ENCODE measurements at places on chromosomes 11 and 22.

- peaks cover 4% of the 10 kb centered on the region for H3K4me1 ChIP-seq
- DNase-seq: no peak
- peak overlapping the region; percentile 2 for H3K27ac ChIP-seq
- peaks cover 16% of the 10 kb centered on the region for H3K27me3 ChIP-seq
- H3K4me3 ChIP-seq: no peak overlapping the region
Observed at GRCh38 chr22:38970551-38970950, 11.6 kb upstream of the APOBEC3B start.

GRCh38 chr11:111714522-111714921 lies 51.7 kb downstream of the PPP2R1B start:
- no peak for DNase-seq
- H3K36me3 ChIP-seq: peaks cover 25% of the 10 kb centered on the region
- no peaks in the 10 kb centered on the region for H3K27me3 ChIP-seq
- no peak overlapping the region for H3K4me3 ChIP-seq

DNA sequence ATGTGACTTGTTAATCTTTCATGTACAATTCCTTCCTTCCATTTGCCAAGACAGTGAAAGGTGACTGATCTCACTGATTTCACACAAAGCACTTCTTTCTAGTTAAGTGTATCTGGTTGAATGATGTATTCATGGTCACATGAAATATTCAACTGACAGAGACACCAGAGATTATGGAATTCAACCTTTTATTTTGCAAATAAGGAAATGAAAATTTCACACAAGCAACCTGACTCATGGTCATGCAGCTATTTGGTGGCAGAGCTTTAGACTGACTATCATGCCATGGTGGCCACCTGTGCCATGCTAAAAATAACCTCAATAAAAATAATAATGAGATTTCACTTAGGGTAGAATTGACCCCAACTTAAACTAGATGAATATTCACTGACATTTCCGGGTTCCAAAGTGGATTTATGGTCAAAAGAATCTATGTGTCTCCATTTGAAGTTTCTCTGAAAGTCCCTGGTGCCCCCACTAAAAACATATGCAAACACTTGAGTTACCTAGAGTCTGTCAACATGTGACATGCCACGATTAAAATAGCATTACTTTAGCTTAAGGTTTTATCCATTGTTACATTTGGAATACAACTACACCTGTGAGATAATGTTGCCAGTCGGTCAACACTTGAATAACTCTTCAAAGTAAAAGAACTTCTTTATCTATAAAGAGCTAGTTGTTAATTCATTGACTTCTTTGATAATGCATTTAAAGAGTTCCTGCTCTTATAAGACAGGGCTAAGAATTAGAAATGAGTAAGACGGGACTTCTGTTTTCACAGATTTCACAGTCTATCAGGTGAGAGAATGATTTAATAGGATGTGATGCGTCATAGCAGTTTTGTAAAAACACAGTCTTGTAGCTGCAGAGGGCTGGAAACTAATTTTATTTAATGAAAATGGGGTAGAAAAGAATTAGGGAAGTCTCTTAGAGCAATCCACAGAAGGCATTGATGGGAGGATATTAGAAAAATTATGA lies 94.6 kb upstream of the OR9G4 start:
- no peaks in the 10 kb centered on the region for H3K36me3 ChIP-seq
- H3K4me3 ChIP-seq: no peak overlapping the region
- DNase-seq: no peak
- no peaks in the 10 kb centered on the region for H3K27me3 ChIP-seq
- no peak overlapping the region for H3K27ac ChIP-seq
- no peaks in the 10 kb centered on the region for H3K4me1 ChIP-seq

DNA sequence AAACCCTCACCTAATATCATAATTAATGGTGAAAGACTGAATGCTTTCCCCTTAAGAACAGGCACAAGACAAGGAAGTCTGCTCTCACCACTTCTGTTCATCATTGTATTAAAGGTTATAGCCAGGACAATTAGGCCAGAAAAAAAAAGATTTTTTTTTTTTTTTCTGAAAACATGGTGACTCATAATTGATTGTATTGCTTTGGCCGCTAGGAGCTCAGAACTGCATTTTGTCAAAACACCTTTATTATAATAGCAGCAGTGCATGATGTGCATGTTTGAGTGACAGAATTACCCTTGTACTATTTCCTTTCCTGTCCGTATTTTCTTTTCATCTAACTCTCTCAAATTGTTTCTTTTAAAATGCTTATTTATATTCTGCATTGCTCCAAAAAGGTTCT lies 98.1 kb downstream of the RNF169 start:
- H3K4me1 ChIP-seq: peaks cover 3% of the 10 kb centered on the region
- H3K27ac ChIP-seq: no peak overlapping the region
- H3K27me3 ChIP-seq: no peaks in the 10 kb centered on the region
- H3K36me3 ChIP-seq: peaks cover 36% of the 10 kb centered on the region
- DNase-seq: no peak

- H3K4me1 ChIP-seq: no peaks in the 10 kb centered on the region
- DNase-seq: no peak
- no peak overlapping the region for H3K4me3 ChIP-seq
- no peaks in the 10 kb centered on the region for H3K36me3 ChIP-seq
- no peaks in the 10 kb centered on the region for H3K27me3 ChIP-seq
- H3K27ac ChIP-seq: no peak overlapping the region
Observed at GRCh38 chr11:38884145-38884865, 2286.3 kb upstream of the RAG2 start.

DNA sequence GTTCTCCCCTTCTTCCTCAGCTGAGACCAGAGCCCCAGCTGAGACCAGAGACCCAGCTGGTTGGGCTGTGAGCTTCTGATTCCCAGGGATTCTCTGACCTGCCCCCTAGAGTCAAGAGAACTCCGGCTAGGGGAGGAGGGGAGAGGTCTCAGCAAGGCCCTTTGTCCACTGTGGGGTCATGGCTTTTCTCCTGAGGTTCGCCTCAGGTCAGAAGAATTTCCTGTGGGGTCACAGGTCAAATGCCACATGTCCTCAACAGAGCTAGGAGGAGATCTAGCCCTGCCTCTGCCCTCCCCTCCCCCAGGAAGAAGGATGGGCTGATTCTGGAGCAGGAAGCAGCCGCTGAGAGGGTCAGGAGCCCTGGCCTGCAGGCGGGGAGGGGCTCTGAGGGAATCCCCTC lies 23.7 kb downstream of the HTR3A start:
- no peak overlapping the region for H3K27ac ChIP-seq
- no peak for DNase-seq
- no peaks in the 10 kb centered on the region for H3K36me3 ChIP-seq

DNA sequence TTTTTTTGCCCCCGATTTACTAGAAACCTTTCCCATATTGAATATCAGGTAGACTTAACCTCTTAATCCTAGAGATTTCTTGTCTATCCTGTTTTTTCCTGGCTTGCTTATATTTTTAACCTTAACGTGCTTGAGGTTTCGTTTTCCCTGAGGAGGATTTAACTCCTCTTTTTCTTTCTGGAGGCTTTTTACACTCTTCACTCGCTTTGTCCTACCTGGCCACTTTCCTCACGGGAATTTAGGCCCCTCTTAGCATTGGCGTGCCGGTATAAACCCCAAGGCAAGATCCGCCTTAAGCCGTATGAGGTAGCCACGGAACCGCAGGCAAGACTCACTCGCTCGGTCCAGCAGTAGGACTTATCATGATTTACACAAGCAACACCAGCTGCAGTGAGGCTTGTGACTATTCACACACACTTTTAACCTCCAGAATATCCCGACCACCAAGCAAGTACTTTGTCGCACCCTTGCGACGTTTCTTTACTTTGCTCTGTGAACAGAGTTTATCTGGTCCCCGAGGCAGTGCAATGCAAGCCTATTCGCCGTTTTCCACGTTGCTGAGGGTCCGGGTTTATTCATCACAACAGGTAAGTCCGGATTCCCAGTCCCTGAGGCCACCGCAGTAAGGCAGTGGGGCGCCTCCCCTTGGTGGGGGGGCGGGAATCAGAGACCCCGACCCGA lies 20.6 kb upstream of the ALDH3B2 start:
- H3K4me3 ChIP-seq: no peak overlapping the region
- no peaks in the 10 kb centered on the region for H3K36me3 ChIP-seq
- DNase-seq: no peak
- H3K4me1 ChIP-seq: no peaks in the 10 kb centered on the region

DNA sequence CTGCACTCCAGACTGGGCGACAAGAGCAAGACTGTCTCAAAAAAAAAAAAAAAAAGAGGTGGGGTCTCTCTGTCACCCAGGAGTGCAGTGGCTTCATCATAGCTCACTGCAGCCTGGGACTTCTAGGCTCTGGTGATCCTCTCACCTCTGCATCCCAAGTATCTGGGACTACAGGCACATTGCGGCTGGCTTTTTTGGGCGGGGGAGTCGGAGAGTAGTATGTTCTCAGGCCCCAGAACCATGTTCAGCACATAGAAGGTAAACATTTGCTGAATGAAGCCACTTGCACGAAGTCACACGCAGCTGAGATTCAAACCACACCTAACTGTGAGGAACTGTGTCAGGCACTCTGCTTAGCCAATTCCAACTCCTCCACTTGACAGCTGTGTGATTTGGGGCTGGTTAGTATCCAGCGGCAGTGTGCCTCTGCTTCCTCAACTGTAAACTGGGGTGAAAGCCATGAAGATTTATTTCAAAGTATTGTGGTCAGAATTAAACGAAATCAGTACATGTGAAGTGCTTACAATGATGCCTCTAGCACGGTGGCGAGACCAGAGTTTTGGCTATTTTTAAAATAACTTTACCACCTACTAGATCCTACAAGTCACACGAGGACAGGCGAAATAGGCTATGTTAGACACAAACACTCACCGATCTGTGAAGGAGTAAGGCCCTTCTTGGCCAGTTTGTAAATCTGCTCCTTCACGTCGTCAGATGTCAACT lies 789 bp downstream of the RPS13 start:
- DNase-seq: no peak
- H3K27ac ChIP-seq: peak overlapping the region; percentile 97
- peaks cover 36% of the 10 kb centered on the region for H3K4me1 ChIP-seq
- peak overlapping the region; percentile 100 for H3K4me3 ChIP-seq
- peaks cover 65% of the 10 kb centered on the region for H3K36me3 ChIP-seq

DNA sequence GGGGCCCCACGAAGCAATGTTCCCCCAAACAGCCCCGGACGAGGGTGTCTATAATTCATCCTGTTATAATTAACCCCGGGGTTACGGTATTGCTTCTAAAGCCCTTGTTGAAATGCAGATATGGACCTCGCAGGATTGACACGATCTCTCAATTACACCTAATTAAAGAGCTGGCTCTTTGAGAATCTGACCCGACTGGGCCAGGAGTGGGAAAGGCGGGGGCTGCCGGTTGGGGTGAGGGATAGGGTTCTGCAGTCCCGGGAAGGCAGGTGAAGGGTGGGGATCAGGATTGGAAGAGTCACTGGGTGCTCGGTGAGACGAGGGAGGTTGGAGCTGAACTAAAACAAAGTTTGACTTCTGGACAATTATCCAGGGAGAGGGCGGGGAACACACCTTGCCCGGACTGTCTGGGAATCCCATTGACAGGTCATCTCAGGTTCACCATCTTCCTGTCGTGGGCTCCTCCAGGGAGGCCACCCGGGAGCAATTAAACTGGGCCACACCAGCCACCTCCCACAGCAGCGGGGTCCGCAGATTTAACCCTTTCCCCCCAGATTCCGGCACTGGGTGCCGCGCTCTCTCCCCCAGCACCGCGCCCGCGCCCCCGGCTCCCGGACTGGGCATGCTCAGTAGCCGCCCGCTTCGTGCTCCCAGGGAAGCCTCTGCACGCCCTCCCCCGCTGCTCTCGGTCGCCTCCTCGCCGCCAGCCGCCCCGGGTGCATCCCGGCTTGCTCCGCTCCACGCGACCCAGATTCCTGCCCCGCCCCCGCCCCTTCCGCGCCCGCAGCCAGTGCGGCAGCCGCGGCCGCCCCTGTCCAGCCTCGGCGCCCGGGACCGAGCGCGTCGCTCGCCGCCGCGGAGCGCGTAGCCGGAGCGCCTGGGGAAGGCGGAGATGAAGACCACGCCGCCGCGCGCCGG lies at the start of gene ELMOD1:
ELMOD1 (plus strand) TSS at position 688 of the 918 bp plus-strand sequence. CDS start 27,043 bp downstream, outside the sequence.
- H3K27ac ChIP-seq: no peak within 1 kb of the TSS
- peak within 1 kb of the TSS; percentile 78 for H3K4me3 ChIP-seq
- H3K4me1 ChIP-seq: peaks cover 14% of the 10 kb centered on the region
- peaks cover 89% of the 10 kb centered on the region for H3K27me3 ChIP-seq
- peak; percentile 18 for DNase-seq
- no peaks in the 10 kb centered on the region for H3K36me3 ChIP-seq

- no peaks in the 10 kb centered on the region for H3K36me3 ChIP-seq
- H3K4me1 ChIP-seq: peaks cover 22% of the 10 kb centered on the region
- no peak for DNase-seq
- peaks cover 66% of the 10 kb centered on the region for H3K27me3 ChIP-seq
- peak overlapping the region; percentile 66 for H3K4me3 ChIP-seq
Observed at GRCh38 chr11:46917109-46917761, 1.1 kb downstream of the LRP4 start.

DNA sequence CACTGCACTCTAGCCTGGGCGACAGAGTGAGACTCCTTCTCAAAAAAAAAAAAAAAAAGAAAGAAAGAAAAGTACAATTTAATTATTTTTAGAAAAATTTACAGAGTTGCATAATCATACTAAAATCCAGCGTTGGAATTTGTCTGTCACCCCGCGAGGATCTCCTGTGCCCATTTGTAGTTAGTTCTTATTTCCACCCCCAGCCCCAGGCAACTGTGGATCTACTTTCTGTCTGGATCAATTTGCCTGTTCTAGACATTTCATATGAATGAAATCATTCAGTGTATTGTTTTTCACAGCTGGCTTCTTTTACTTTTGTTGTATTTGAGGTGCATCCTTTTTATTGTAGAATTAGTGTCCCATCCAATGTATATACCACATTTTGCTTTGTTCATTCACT lies 102.6 kb upstream of the RASSF10 start:
- H3K27ac ChIP-seq: no peak overlapping the region
- H3K36me3 ChIP-seq: no peaks in the 10 kb centered on the region
- no peak overlapping the region for H3K4me3 ChIP-seq
- peaks cover 3% of the 10 kb centered on the region for H3K27me3 ChIP-seq
- H3K4me1 ChIP-seq: no peaks in the 10 kb centered on the region

GRCh38 chr11:12243911-12244550 lies 133.3 kb upstream of the PARVA start:
- peak overlapping the region; percentile 39 for H3K27ac ChIP-seq
- no peak overlapping the region for H3K4me3 ChIP-seq
- peaks cover 32% of the 10 kb centered on the region for H3K4me1 ChIP-seq
- DNase-seq: no peak
- peaks cover 95% of the 10 kb centered on the region for H3K36me3 ChIP-seq

GRCh38 chr11:68939583-68940555 lies 36.2 kb downstream of the IGHMBP2 start:
- peaks cover 16% of the 10 kb centered on the region for H3K36me3 ChIP-seq
- no peak overlapping the region for H3K4me3 ChIP-seq
- H3K27ac ChIP-seq: no peak overlapping the region
- no peaks in the 10 kb centered on the region for H3K27me3 ChIP-seq
- H3K4me1 ChIP-seq: no peaks in the 10 kb centered on the region
- DNase-seq: no peak

DNA sequence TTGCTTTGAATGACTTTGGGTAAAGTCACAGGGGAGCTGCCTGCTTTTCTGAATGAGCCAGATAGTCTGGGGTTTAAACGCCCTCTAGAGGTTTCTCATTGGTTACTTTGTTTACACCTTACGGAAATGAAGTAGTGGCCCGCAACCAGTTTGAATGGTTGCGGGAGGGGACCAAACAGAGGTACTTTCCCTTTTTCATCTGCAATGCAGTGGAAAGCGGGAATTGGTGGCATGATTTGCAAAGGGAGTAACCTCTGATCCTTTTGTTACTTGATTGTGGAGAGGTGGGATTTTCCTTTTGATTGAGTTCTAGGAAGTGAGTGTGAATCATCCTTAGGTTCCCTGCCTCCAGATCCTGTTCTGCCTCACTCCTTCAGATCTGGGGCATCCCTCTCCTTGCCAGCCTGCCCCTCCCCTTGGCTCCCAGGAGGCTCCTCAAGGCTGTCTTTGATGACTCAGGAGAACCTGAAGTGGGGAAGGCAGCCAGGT lies 15.9 kb upstream of the GLYATL1 start:
- peaks cover 5% of the 10 kb centered on the region for H3K27me3 ChIP-seq
- H3K36me3 ChIP-seq: no peaks in the 10 kb centered on the region
- H3K4me1 ChIP-seq: peaks cover 12% of the 10 kb centered on the region

Data from activated T-helper 2 cell treated with anti-CD3 and anti-CD28 coated beads, Interferon-gamma antibody, Interleukin-2, Interleukin-4, amounts not matched to agents 10 μg/mL and 5 μg/mL and 100 μg/mL, durations not matched to agents 14 hours and 24 hours and 36 hours (primary cell).